ENCODE measurements at places on chromosomes 4 and X.

- no peak for DNase-seq
Observed at GRCh38 chr4:10816571-10816970, 132.0 kb upstream of the CLNK start.

GRCh38 chrX:148567779-148568178, 67.4 kb downstream of the AFF2 start:
- DNase-seq = no peak

- DNase-seq = no peak
Observed at GRCh38 chr4:116055857-116056827, 942.7 kb upstream of the NDST4 start.

GRCh38 chr4:145815027-145815612, 123.5 kb downstream of the ZNF827 start:
- DNase-seq = no peak

- no peak for DNase-seq
Observed at GRCh38 chr4:162392946-162393345, 229.1 kb upstream of the FSTL5 start.
